ENCODE measurements at places on chromosomes 6 and 20.

GRCh38 chr6:78771586-78771985 is 95.8 kb upstream of the IRAK1BP1 start:
- no peak for DNase-seq

- no peak for DNase-seq
Observed at GRCh38 chr20:31707258-31707615, 15.4 kb downstream of the BCL2L1 start.

GRCh38 chr6:115456848-115457247 is 603.8 kb downstream of the FRK start:
- DNase-seq = no peak

DNA sequence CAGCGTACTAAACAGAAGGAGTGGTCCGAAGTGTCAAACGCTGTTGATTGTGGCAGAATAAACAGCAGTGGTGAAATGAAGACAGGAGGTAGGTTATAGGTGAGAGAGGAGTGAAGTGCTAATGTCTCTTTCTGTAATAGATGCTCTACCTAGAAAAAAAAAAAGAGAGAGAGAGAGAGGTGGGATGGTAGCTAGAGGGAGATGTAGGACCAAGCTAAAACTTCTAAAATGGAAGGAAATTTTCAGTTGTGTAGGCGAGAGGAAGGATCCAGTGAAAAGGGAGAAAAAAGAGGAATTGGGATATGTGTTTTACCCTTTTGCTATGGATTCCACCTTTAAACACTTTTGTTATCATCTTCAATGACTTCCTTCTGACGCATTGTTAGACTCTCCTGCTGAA is 126.5 kb upstream of the BMP2 start:
- DNase-seq = no peak

DNA sequence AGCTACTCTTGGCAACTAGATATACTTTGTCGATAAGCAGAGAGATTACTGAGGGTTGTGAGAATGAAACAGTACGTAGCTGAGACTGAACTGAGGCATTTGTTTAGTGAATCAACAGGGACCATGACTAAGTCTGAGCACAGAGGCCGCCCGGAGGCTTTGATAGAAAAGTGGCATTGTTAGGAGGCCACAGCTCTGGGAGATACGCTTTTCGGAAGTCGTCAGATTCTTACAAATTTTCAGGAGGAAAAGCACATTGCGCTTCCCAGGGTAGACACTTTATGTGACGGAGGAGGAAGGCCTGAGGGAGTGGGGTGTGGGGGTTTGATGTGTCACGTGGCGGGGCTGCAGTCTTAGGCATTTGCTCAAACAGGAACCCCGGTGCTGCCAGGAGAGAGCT is 69.4 kb downstream of the PSMG4 start:
- no peak for DNase-seq

Measured in occipital lobe (tissue), 3 donors.